ENCODE measurements at places on chromosomes 2 and 18.
A peak's percentile ranks its signal among the peaks of the same experiment; 100 is the strongest.

- DNase-seq, result no peak
Observed at GRCh38 chr2:191255271-191255670, 10.1 kb downstream of the MYO1B start.

DNA sequence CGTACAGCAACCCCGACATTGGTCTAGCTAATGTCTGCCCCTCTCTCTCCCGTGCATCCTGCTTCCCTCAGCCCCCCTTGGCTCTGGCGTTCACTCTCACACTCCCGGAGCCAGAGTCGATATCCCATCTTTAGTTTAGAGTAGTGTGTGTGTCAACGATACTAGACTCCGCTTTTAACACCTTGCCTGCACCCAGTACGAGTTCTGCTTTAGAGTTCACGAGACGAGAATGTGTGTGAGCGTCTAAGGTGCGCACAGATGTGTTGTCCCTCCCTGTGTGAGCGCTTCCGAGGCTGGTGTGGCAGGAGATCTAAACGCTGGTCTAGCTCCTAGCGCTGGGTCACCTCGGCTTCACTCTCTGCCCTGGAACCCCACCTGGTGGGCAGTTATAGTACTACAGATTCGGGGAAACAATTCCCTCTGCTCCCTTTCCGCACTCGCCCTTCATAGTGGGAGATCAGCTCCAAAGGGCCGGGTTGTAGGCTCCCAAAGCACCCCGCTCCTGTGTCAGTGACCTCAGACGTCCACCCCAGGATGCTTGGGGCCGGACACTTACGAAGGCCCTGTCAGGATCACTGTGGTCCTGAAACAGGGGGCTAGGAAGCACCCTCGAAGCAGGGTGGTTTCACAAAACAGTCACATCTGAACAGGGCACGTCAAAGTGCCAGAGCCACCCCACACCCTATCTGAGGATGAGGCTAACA lies 2.6 kb upstream of the CYP26B1 start:
- DNase-seq, result peak; percentile 14

DNA sequence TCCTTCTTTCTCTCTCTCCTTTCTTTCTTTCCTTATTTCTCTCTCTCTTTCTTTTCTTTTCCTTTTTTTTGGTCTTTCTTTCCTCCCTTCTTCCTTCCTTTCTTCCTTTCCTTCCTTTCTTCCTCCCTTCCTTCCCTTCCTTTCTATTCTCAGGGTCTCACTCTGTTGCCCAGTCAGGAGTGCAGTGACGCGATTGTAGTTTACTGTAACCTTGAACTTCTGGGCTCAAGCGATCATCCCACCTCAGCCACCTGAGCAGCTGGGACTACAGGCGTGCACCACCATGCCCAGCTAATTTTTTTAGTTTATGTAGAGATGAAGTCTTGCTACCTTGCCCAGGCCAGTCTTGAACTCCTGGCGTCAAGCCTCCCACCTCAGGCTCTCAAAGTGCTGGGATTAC lies 83.8 kb upstream of the PPM1B start:
- no peak for DNase-seq

GRCh38 chr2:144217853-144218633 lies 301.9 kb downstream of the ZEB2 start:
- no peak for DNase-seq

DNA sequence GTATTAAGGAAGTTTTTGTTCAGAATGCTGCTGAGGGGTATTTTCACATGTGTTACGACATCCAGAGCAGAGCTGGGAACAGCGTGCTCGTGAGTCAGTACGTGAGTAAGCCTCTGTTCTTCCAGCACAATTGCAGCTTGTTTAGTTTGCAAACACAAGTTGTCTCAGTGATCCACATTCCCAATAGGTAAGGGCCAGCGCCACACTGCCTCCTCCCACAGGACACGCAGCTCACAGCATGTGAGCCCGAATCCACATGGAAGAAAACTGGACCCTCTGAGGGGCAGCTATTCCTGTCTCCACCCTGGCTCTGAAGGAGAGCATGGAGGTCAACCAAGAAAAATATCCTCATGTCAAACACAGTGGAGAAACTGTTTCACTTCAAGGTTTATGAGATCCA lies 173.9 kb upstream of the PID1 start:
- no peak for DNase-seq

- no peak for DNase-seq
Observed at GRCh38 chr2:10161961-10162441, 39.5 kb downstream of the RRM2 start.

DNA sequence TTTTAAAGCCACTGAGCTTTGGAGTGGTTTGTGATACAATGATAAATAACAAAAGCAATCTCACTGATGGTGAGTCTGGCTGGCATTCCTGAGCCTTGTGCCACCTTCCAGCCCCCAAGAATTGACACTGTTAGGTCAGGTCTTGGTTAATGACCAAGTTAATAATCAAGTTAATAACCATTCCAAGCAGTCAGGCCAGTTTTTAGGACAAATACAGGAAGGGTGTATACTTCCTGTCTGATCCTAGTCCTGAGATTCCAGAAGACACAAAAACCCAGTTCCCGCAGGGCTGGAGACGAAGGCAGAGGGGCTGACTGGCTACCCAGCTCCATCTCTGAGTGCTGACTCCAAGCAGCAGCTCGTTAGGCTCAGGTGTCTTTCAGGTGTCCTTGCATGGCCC lies 74.6 kb upstream of the LAPTM4A start:
- no peak for DNase-seq

DNA sequence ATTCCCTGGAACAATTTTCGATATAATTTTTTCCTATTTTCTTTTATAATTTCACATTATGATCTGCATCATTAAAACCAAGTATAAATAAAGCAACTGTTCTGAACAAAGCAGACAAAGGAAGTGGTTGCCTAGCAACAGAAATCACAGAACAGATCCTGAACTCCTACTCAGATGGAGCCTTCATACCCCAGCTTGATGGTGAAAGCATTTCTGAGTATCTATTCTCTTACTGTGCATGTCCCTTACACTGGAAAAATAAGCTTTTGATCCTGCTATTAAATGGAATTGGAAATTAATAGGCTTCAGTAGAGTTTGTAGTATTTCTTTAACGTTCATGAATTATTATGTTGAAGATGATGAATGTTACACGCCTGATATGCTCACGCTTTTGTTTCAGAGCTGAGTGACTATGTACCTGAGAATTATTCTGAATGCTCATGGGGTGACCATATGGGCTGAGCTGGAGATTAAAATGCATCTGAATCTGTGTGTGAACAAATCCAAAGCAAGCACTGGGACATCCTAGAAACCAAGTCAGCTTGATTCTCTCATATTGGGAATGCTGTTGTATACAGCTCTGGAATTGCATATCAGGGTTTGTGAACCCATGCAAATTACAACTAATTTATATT lies 254.0 kb downstream of the KCNJ3 start:
- DNase-seq, result no peak

DNA sequence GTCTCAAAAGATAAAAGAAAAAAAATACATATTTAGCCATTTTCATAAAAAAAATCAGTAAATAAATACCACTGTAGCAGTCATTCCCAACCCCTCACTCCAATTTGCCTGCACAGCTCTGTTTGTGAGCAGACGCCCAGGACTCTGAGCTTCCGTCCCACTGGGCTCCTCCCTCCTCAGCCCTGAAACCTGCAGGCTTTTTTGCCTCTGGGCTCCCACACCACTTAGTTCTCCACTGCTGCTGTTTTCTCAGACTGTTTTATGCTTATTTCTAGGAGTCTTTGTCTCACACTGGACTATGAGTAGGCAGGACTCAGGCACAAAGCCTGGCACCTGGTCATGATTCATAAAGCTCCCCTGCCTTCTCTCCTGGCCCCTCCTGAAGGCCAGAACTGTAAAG lies 6.1 kb upstream of the CXCR1 start:
- DNase-seq, result no peak

GRCh38 chr2:81194176-81194575 lies 889.6 kb upstream of the LRRTM1 start:
- DNase-seq, result no peak

DNA sequence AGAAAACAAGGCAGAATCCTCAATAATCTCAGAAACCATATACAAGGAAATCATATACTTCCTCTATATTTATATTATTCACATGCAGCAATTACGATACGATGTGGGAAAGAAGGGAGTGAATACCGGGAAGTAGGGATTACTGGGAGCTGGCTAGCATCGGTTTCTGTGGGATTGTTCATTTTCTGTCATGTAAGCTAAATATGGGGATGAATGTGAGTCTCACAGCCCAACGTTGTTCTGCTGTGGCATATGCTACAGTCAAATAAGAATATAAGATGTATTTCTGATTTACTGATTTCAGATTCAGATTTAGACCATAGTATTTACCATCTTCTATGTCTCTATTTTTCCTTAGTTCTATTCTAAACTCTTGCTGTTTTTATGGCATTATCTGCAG lies 113.6 kb downstream of the EVA1A start:
- no peak for DNase-seq

DNA sequence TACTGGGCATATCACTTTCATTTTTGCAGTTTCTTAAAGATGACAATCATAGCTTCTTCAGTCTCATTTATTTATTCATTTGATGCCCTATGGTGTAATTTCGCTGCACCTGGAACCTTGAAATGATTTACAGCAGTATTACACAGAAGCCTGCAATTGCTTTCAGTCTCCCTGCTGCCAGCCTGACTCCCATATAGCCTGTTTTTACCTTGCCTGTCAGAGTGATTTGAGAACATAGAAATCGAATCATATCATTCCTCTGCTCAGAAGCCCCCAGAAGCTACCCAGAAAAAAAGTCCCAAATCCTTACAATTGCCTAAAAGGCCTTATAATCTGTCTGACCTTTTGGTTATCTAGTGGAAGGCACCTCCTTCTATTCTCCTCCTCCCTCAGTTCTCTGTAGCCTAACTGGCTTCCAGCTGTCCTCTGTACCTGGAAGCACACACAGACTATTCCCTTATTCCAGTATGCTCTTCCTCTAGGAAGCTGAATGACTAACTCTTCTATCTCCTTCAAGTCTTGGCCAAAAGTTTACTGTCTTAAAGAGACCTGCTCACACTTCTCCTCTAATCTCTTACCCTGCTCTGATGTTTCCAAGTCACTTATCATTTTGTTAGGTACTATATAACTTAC lies 12.6 kb downstream of the SCN3A start:
- no peak for DNase-seq

GRCh38 chr18:72075040-72075439 lies 469.1 kb downstream of the CBLN2 start:
- no peak for DNase-seq

GRCh38 chr2:162317861-162318327 lies 590 bp downstream of the IFIH1 start:
- DNase-seq, result no peak

GRCh38 chr2:1512321-1513289 lies 99.3 kb downstream of the TPO start:
- no peak for DNase-seq

DNA sequence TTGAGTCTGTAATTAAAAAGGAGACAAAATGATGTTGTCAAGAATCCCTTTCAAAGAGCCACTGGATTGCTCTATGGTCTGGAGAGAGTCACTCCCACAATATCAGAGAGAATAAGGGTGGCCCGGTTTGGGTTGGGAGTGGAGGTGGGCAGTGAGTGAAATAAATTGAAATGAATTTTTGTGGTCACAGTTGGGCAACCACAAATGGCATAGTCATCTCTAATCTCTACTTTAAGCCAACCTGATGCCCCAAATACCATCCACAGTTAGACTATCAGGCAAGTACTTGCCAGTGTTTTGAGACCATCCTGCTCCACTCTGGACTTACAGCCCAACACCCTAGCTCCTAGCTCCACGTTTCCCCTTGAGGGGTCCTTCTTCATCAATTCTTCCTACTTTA lies 559.7 kb downstream of the BCL11A start:
- no peak for DNase-seq

DNA sequence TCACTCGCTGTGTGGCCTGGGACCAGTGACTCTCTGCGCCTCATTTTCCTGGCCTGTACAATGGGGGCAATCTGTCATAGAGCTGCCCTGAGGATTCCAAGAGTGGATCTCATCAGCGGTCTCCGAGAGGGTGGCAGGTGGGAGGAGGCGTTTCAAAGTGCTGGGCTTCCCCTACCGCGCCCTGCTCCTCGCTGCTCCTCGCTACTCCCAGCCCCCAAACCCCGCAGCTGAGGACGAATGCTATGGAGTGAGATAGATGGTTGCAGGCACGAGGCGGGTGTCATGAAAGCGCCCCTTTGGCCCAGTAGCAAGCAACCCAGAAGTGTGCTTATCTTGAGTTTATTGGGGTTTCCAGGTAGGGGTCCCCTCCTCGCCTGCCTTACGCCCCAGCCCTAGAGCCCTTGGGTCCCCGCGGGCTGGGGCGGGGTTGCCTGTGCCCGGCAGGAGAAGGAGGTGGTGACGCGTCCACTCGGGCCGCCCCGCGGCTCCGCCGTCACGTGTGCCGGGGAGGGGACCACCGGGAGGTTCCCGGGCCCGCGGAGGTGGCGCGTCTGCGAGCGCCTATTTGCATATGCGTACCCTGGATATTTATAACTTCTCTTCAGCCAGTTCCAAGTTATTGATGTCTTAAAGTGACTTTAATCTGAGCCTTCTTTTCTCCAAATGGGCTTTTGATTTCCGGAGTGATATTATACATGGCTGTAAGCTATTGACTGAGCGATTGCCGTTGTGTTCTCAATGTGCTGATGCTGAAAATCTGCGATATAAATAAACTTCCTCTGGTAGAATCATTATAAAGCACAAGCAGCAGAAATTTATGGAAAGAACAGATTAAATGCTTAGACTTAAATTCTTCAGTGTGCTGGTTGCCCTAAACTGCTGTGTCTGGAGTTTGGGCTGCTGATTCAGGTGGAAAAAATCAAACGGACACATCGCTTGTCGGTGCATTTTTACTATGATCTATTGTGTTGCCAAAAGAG lies 263.7 kb downstream of the ATAD2B start:
- no peak for DNase-seq

GRCh38 chr2:12436483-12436882 lies 280.3 kb upstream of the TRIB2 start:
- DNase-seq, result no peak

DNA sequence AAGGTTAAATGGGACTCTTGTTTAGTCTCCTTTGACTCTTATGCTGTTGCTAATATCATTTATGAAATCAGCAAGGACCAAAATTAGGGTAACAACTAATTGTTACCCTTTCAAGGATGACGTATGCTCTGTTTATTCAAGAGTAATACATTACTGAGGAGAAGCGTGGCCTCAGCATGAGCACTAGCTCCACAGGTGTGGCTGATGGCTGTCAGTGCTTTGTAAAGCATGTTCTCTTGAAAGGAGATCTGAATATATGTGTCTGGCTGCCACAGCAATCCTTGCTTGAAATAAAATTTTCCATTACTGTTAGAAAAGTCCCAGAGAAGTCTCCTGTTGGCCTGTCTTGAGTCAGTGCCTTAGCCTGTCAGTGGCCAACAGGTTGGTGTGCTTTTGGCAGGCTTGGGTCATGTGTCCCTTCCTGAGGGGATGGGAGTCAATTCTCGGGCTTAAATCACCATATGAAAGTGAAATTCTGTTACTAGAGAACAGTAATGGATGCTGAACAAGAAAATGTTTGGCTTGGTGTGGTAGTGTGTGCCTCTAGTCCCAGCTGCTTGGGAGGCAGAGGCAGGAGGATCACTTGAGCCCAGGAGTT lies 32.7 kb downstream of the ABI2 start:
- no peak for DNase-seq

DNA sequence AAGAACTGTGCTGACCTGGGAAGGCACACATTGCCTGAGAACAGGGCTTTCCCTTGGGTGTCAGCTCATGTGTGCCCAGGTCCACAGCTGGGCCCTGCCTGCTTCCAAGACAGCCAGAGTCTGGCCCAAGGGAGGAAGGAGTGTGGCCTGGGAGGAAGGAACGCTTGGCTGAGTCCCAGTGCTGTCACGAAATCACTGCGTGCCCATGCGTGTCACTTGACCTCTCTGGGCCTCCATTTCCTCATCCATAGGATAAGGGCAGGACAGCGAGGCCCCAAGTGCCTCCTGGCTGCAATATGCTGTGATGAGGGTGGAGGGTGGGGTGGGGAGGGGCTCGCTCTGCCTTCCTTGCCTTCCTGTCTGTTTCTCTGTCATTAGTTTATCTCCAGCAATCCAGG lies 642 bp upstream of the KCNK3 start:
- DNase-seq, result no peak
